ENCODE measurements at places on chromosomes 13 and 19. TPM values are rescaled to one million over a fixed set of nuclear protein-coding genes. Genes with fewer than 3 reads are reported as not detected.

LIM2 gene
- total RNA-seq: not detected

KCNK6 gene
- 0.15 TPM for total RNA-seq

PDX1 gene
- 0.12 TPM for total RNA-seq

POLR1G gene
- total RNA-seq: 12.7 TPM

TGFBR3L gene
- 10.9 TPM for total RNA-seq

FAM216B gene
- total RNA-seq: 2.2 TPM

ENOX1 gene
- total RNA-seq: 7.2 TPM

DNA sequence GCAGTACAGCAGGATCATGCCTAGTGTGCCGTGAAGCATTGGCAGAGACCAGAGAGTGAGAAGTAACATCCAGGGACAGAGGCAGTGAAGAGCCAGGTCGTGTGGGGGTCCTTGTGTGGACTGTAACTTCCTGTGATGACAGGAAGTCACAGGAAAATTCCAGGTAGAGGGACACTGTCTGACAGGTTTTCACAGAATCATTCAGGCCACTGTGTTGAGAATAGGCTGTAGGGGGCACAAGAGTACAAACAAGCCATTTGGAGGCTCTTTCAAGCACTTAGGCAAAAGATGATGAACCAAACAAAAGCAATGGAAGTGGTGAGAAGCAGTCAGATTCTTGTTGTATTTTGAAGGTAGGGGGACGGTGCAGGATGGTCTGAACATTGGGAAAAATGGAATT, 46.4 kb downstream of the N4BP2L1 start:
- DNase-seq: peak; percentile 1

DNA sequence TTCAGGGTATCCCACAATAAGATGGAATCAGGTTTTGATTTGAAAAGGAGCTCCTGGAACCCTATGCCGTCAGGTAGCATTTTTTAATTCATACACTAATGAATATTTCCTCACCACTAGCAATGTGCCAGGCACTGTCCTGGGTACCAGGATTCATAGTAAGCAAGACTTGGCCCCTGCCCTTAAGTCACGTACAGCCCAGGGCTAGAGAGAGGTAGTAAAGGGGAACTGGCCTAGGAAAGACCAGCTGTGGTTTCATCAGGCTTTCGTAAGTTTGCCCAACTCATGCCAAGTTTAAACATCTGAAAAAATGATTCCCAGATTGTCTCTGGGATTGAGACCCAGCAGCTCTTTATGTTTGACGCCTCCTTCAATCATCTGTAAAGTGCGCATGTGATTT, 45.9 kb upstream of the AMER2 start:
- no peak for DNase-seq

- no peak for DNase-seq
Measured at GRCh38 chr13:41558781-41559560, 101.6 kb downstream of the RGCC start.

DNA sequence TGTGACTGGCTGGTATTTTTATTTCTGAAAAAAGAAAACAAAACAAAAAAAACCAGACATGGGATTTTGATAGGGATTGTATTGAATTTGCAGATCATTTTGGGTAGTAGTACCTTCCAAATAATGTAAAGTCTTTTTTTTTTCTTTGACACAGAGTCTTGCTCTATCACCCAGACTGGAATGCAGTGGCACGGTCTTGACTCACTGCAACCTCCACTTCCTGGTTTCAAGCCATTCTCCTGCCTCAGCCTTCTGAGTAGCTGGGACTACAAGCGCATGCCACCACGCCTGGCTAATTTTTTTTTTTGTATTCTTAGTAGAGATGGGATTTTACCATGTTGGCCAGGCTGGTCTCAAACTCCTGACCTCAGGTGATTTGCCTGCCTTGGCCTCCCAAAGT, 4.2 kb downstream of the ZNF101 start:
- DNase-seq: no peak

DNA sequence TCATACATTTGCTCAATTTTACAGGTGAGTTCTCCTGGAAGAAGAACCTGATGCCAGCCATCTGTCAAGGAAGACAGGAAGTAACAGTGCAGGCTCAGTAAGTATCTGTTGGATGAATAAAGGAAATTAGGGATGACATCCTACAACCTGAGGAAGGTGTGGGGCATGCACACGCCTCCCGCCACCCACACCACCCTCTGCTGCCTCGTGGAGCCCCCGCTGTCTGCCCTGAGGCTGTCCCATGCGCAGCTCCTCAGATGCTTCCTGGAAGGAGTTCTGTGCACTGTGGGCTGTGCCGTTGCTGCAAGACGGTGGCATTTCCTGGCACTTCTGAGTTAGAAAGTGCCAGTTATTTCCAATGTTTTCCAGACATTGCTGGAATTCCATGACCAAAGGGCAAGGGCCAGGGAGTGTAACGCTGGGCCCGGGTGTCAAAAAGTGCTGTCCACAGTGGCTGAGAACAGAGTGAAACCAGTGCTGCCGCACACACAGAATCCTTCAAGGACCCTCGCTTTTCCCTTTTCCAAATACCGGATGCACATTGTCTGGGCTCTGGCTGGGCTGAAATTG, 4.2 kb upstream of the TEX29 start:
- no peak for DNase-seq

DNA sequence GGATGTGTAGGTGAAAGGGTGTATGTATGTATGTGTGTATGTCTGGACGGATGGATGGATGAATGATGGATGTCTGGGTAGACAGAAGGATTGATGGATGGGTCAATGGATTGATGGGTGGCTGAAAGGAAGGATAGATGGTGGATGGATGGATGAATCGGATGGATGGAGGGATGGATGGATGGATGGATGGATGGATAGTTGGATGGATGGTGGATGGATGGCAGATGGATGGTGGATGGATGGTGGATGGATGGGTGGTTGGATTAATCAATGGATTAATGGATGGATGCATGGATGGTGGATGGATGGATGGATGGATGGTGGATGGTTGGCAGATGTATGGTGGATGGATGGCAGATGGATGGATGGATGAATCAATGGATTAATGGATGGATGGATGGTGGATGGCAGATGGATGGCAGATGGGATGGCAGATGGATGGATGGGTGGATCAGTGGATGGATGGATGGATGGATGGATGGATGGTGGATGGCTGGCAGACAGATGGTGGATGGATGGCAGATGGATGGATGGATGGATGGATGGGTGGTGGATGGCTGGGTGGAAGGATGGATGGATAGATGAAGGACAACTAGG, 16.5 kb upstream of the PPP5C start:
- no peak for DNase-seq

DNA sequence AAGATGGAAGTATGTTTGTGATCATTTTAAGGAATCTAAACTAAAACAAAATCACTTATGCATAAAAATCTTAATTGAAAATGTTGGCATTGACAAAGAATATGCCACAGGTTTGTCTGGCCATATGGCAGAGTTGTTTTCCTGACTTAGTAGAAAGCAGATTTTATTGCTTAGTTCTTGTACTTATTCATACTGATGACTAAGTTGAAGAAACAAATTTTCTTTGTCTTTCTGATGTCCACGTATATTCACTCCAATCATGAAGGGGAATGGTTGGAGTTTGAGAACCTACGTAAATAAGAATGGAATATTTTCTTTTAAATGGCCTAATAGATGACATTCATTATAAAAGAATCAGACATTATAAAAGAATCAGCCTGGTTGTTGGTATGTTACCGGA, 8.0 kb upstream of the GPC6 start:
- DNase-seq: no peak

- no peak for DNase-seq
Measured at GRCh38 chr19:36577271-36577996, 4.3 kb upstream of the ZNF529 start.

DNA sequence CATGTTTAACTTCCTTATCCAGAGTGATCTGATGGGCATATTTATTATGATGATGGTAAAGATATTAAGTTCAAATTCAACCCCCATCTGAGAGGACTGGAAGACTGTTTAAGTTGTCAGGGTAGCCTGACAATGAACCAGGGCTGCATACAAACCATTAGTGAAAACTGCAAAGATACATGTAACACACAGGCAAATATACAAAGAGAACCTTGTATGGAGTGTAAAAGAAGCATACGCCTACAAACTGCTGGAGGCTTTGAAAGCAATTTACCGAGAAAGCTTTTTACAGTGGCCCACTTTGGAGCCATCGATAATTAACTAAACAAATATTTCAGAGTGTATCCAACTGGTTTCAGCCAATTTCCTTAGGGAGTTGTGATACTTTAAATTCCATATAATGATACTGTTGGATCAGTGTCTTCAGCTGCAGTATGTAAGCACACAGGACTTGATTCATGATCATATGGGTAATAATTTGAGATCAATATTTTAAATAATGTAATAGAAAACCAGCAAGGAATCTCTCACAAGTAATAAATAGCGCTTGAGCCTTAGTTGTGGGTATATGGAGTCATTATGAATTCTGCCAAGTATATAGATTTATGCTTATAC, 231.5 kb upstream of the SPRY2 start:
- no peak for DNase-seq

Measured in NCI-H460 (cell line).